ENCODE measurements at places on chromosomes 3 and 15.

DNA sequence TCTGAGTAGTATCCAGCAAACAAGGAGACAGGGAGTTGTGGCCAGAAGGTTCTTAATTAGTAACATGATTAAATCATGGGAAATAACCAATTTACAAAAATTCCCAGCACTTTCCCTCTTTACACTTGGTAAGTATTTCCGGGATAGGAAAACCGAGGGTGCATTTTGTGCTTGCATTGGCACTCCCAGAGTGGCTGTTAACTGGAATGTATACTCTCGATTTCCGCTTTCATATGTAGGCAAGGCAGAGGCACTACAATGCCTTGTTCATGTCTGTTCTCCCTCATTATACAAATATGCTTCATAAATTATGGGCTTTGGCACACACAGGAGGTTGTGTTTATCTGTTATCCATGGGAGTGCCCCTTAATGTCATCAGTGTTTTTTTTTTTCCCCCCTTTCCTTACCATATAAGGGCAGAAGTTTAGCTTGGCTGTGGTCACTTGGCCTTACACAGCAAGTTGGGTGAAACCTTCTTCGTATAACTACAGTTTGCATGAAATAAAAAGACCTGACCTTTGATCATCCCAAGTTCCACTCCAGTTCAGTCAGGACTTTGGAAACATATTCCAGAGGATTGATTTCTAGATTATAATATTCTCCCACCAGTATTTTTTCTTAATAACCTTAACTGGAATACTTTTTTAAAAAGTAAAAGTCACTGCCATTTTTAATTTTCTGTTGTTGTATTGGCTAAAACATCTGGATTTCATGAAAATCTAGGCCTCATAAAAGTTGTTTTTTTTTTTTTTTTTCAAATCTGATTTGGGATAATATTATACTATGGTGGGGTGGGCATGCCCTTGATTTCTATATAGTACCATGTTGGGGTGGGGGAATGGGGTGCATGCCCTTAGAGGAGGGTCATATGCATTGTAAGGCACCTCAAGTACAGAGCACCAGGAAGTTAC is 8.9 kb downstream of the TPM1 start:
- no peak for DNase-seq

GRCh38 chr3:169146866-169147237 is 516.7 kb downstream of the MECOM start:
- DNase-seq = no peak

DNA sequence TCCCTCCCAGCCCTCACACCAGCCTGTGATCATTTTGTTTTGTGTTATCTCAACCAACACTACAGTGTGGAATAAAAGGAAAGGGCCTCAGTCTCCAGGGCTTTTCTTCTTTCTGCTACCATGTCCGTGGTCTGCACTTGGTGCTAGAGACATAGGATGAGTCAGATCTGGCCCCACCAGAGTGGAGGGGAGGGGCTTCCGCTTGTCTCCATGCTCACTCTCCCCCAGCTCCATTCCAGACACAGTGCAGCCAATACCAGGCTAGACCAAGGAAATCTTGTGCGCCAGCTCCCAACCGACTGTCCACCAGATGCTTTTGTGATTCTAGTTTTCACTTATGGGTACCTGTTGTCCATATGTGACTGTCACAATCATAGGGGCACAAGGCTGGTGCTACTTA is 51.9 kb upstream of the TMEM115 start:
- no peak for DNase-seq

- no peak for DNase-seq
Observed at GRCh38 chr15:42508263-42508690, 12.8 kb downstream of the SNAP23 start.

DNA sequence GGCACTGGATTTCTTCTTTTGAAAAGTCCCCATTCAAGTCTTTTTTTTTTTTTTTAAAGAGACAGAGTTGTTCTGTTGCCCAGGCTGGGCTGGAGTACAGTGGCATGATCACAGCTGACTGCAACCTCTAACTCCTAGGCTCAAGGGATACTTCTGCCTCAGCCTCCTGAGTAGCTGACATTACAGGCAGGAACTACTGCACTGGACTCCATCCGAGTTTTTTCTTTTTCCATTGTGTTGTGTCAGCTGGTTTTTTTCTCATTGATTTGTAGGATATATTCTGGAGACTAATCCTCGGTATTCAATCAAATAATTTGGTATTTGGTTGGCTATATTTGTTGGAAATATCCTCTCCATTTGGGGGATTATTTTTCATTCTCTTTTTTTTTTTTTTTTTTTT is 11.8 kb downstream of the POLR2M start:
- no peak for DNase-seq

DNA sequence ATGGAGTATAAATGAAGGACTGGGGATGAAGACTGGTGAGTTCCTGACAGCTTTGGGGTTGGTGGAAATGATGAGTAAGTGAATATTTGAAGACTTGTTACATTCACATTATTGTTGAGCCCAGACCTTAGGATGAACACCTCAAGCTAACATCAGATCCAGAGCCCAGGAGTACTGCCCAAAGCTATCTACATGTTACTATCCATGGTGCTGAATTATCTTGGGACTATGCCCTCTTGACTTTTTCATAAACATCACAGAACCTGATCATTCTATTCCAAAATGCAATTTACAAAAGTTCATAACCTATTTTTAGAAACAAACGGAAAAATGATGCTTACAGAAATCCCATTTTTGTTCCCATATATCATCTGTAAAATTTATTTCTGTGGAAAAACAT is 613.3 kb downstream of the TUSC7 start:
- DNase-seq = no peak

DNA sequence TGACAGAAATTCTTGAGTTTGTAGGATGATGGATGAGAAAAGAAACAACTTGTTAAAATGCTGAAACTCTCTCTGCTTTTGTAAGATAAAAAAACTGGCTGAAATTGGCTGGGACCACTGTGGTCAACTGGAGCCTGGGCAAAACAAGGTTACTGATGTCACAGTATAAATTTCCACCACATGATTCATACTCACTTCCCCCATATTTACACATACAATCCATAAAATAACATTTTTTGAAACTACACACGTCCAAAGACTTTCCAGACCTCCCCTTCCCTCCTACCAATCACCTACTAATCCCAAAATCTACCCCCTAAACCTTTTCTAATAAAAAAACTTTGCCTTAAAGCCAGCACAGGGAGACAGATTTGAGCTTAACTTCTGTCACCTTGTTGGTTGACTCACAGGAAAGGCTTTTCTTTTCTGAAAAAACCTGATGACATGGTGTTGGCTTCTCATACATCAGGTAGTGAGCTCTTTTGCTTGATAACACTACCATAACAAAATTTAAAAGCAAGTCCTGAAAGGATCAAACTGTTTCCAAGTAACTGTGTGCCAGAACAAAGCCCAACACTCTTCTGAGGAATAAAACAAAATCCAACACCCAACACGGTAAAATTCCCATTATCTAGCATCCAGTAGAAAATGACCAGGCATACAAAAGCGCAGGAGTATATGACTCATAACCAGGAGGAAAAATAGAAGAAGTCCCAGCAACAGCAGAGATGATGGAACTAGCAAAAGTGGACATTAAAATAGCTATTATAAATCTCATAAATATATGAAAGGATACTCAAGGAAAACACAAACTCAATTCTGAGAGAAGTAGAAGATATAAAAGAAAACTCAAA is 87.3 kb upstream of the SNRK start:
- no peak for DNase-seq

DNA sequence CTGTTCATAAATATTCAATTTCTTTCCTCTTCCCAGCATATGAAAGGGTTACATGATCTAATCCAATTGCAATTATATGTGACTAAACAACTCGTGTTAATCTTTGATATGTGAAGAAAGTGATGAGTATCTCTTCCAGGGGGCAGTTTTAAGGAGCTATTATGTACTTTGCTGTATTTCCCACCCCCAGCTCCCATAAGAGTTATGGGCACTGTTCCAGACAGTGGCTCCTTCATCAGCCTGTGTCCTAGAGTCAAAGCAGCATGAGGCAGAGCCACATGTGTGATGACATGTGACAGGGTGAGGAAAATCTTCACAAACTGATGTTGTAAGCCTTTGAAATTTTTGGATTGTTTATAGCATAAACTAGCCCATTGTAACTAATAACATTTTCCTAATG is 315.4 kb downstream of the DIPK2A start:
- no peak for DNase-seq

DNA sequence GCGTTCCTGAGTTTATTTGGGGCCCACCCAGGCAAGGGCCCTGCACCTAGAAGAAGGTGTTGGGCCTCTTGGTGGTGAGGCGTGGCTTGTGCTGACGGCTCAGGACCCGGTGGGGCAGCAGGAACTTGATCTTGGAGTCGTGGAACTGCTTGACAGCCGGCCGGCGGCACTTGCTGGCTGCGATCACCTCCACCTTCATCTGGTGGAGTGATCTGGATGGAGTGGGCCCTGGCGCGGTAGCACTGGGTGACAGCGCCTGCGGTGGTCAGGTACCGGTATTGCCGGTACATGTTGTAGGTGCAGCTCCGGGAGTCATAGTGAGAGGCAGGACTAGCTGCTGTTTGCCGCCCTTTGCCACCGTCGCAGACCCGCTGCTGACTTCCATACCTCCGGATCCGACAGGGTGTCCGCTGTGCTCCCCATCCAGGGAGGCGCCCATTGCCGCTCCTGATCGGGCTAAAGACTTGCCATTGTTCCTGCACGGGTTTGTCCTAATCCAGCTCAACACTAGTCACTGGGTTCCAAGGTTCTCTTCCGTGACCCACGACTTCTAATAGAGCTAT is 136.8 kb downstream of the ANO10 start:
- no peak for DNase-seq

GRCh38 chr15:94265009-94265408 is 33.6 kb downstream of the MCTP2 start:
- DNase-seq = no peak

DNA sequence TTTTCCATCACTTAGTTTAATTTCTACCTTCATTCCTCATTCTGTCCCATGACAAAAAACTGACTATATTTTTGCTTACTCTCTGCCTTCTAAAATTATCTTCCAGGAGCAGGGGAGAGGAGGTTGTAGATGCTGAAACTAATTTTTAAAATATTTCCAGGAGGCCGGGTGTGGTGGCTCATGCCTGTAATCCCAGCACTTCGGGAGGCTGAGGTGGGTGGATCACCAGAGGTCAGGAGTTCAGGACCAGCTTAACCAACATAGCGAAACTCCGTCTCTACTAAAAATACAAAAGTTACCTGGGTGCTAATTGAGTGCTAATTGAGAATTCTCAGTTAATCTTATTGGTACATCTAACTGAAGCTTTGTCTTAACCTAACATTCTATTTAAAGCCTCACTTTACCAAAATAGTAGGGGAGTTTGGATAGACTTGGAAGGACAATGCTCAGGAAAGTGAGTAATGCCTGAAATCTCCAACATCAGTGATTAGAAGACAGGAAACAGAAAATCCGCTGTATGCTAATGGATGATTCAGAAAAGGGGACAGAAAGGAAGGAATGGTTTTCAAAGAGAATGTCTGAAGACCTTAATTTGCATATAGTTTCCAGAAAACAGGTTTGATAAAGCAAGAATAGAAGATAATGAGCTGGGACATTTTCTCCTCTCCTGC is 336.1 kb downstream of the GBE1 start:
- DNase-seq = no peak

DNA sequence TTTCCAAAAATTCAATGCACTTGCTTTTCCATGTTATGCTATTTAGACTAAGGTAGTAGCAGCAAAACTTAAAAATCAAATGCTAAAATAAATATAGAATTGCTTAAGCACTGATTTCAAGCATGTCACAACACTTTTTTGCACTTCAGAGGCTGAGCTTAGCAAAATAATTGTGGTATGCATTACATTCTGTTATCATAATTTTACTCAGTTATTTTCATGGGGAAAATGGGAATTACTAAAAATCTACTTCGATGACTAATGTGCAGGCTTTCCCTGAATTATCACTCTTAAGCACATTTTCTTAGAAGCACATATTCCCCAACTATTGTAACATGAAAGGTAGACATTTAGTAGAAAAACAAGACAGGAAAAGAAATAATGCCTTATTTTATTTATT is 322.4 kb upstream of the CBLB start:
- DNase-seq = no peak

DNA sequence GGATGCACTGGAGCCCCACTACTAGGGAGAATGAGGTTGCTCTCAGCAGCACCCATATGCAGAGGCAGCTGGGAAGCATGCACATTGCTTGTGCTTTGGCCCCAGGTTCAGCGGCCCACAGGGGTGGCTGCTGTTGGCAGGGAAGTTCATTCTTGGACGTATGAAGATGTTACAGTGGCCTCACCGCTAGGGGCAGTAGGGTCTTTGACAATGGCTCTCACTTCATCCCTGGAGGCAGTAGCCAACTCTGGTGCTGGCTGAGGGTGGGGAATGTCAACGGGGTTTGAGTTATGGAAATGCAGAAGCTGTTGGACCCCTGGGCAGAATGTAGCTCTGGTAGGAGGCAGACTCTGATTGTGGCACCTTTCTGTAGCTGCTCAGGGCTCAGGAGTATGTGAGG is 279.9 kb downstream of the SCAPER start:
- no peak for DNase-seq

DNA sequence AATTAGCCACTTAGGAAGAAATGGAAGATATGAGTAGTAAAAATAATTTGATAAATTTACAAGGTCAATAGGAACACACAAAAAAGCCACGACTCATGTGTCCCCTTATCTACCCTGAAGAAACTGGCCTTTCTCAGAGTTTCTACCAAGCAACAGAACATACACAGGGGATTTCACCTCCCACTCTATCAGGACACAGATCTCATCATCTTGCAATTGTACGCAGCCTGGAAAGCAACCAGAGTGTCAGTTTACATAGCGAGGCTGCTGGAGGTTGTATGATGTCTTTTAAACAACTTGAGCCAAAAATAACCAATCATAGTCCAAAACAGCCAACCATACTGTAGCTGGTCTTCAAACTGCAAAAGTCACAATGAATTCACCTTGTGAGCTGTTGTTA is 19.7 kb upstream of the LMOD3 start:
- DNase-seq = no peak

DNA sequence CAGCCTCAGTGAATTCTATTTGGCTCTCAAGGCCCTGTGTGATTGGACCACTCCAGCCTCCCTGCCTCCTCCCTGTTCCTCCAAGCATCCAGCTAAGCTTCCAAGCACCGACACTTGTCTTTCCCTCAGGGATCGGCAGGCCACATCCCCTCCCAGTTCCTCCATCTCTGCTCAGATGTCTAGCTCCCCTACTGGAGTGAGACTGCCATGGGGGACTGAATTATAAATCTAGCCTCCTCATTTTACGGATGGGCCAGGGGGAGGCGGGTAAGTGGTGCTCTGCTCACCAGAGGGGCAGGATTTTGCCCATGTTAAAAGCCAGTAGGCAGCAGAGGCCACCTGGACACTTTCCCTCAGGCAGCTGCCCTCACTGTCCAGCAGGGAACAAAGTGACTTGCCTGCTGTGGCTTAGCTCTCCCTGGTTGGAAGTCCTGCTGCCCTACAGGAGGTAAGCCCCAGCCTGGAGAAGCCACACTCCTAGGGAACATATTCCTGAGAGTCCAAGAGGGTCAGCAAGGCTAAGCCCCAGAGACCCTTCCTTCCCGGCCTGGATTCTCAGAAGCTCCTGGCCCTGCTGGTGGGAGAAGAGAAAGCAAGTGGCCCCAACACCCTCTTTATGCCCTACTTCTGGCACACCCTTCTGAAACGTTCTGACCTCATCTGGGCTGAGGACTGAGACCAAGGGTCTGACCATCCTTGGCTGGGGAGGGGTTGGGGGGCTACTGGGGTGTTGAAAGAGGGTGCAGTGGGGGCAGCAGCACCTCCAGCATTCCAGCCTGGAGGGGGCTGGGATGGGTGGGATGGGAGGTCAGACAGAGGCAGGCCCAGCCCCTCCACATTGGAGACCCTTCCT is 9.1 kb upstream of the HHATL start:
- DNase-seq = peak; percentile 60

GRCh38 chr3:193875601-193876321 is 260.2 kb upstream of the HES1 start:
- DNase-seq = no peak
